RKO (cell line): ENCODE measurements at places on chromosomes 2 and 18.

- DNase-seq: no peak
Measured at GRCh38 chr2:28664120-28664842, 87.3 kb upstream of the PPP1CB start.

GRCh38 chr2:36097022-36097421, 258.6 kb upstream of the CRIM1 start:
- DNase-seq: no peak

DNA sequence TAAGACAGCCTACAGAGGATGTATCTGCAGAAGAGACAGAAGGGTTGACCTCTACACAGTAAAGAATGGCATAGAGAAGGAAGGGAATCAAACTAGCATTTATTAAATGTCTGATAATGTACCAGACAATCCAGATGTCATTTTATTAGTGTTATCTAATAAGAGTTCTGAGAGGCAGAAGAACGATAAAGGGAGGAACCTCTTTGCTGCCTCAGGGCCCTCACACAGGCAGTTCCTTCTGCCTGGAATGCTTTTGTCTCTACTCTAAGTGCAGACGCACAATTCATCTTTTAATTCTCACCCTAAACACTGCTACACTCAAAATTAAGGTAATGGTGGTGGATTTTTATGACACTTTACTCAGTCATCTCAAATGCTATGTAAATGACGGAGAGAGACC, 64.5 kb downstream of the LRPPRC start:
- no peak for DNase-seq

DNA sequence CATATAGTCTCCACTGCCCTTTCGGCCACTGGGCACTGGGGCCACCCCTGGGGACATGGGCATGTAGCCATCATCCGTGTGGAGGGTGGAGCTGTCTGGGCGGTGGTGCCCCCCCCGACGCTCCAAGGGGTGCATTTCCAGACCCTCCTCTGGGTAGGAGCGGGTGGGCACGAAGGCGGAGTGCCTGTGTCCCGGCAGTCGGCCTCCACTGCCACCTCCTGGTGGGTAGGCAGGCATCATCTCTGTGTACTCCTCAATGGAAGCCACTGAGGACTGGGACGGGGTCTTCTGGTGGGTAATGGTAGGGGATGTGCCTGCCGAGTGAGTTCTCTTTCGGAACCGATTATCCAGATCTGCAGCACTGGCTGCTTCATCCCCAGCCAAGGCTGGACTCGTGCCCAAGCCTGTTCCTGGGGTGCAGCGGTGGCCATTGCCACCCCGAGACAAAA, 2.8 kb downstream of the IRS1 start:
- DNase-seq: no peak

DNA sequence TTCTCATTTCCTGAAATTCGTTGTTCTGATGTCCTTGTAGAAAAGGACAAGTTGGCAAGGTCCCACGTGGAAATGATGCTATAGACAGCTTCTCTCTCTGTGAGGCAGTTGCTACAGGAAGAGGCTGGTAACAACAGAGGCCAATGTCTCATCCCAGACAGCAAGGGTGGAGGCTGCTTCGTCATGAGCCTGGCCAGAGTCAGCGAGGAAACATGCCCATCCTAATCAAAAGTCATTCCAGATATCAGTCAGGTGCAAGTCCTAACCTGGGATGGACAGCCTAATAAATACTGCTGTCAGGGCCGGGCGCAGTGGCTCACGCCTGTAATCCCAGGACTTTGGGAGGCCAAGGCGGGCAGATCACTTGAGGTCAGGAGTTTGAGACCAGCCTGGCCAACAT, 6.4 kb upstream of the SMAD7 start:
- DNase-seq: no peak

- no peak for DNase-seq
Measured at GRCh38 chr18:38464024-38464423, 898.4 kb upstream of the CELF4 start.

DNA sequence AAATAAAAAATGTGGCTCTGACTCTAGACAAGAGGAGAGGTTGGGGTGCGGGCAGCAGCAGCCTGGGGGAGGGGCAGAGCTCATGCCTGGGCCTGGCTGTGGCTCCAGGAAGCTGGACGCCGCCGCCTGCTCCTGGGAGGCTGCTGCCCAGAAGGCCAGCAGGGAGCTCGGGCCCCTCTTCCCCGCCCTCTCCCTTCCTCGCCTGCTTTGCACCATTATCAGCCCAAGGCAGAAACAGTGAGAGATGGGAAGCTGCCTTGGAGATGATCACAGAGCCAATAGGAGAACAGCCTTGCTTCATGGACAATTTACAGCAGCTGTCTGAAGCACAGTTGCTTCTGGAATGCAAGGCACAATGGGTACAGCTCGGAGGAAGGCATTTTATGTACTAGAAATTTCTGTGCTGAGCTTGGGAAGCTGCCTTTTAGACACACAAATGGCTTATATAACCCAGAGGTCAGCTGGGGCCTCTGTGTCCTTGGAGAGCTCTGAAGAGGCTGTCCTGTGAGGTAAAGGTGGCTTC, 55.3 kb upstream of the AFF3 start:
- DNase-seq: no peak

- DNase-seq: no peak
Measured at GRCh38 chr2:179512281-179513035, 247.8 kb upstream of the SESTD1 start.

DNA sequence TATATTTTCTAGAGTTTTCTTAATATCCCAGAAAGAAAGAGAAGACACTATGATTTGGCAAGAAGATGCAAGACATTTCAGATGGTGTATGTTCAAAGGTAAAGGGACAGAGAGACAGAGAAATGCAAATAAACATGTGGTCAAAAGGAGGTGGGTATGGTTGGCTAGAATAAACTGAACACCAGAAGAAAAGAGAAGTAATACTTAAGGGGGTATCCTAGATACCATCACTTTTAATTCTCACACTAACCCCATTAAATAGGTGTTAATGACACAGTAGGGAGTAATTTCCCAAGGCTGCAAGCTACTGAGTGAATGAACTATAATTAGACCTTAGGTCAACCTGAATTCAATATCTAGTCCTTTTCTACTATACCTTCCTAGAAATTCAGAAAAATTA, 111.2 kb upstream of the CD226 start:
- DNase-seq: no peak

GRCh38 chr18:78364388-78364960, 615.1 kb upstream of the SALL3 start:
- DNase-seq: no peak

DNA sequence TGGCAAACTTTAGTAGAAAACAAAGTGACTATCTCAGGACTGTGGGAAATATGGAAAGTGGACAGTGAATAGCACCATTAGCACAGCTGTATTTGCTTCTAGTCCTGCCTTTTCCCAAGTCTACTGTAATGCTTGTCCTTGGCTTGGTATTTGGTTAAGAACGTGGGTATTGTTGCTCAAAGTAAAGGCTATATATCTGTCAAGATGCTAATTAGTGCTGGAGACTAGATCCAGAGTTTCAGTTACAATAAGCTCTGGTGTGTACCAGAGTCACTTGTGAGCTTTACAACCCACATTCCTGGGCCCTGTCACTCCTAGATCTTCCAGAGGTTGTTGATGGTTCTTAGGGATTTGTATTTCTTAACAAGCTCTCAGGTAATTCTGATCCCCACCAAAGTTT, 313.6 kb downstream of the SLC8A1 start:
- DNase-seq: no peak

DNA sequence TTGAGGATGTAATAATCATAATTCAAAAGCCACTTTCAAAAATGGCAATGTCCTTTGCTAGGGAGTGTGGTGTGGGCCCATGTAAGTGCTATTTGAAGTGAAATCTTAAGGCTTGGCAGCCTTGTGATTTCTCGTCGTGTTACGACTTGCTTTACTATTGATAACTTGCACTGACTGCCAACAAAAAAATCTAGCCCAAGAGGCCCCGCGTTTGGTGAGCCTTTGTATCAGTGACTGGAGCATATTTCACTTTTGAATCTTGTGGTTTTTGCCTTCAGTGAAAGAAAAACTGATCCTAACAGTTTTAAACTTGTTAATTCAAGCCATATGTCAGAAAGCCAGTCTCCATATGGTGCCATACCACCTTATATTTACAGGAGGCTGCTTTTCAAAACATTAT, 248.0 kb downstream of the TMEM182 start:
- no peak for DNase-seq

DNA sequence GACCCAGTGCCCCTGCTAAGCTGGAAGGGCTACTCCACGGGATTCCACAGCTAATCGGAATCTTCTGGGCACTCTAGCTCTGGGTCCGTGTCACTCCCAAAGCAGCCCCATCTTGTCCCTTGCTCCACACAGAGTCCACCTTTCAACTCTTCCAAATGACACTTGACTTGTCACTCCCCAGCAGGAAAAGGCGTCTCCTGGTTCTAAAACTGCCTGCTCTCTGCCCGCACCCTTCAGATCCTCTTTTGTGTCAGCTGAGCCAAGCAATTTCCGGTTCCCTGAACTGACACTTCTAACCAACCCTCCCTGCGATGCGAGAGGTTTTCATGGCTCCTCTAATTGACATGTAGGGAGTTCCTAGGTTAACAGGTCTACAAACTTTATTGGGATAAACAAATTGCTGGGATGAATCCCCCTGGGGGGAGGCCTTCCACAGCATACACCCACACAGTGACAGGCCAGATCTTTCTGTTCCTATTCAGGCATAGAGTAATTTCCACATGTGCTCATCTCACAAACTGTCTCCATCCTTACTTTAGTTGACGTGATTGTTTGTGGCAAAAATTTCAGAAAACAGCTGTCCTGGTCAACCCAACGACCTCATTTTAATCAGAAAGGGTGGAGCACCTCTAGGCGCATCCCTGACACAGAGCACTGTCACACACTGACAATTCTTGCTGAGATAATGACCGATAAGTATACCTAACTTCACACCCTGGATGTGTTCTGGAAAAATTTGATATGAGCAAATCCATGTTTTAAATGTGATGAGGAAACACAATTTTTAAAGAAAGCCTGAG, 104.9 kb downstream of the RBMS1 start:
- DNase-seq: no peak

DNA sequence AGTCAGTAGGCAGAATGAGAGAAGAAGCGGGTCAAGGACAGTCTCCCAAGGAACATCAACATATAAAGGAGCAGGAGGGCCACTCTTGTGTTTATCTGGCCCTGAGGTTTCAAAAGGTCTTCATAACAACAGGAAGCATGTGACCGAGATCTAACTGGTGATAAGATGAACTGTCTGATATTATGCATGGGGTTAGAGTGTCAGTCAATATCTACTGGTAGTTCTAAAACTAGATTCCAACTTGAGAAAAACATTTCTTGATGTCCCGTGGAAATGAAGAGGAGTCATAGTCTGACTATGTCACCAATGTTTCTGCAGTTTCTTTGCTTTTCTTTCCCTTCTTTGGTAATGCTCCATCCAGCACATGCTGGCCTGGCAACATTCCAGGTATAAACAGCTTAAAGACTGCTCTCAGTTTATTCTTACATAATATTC, 77.5 kb upstream of the ITPRID2 start:
- DNase-seq: no peak

DNA sequence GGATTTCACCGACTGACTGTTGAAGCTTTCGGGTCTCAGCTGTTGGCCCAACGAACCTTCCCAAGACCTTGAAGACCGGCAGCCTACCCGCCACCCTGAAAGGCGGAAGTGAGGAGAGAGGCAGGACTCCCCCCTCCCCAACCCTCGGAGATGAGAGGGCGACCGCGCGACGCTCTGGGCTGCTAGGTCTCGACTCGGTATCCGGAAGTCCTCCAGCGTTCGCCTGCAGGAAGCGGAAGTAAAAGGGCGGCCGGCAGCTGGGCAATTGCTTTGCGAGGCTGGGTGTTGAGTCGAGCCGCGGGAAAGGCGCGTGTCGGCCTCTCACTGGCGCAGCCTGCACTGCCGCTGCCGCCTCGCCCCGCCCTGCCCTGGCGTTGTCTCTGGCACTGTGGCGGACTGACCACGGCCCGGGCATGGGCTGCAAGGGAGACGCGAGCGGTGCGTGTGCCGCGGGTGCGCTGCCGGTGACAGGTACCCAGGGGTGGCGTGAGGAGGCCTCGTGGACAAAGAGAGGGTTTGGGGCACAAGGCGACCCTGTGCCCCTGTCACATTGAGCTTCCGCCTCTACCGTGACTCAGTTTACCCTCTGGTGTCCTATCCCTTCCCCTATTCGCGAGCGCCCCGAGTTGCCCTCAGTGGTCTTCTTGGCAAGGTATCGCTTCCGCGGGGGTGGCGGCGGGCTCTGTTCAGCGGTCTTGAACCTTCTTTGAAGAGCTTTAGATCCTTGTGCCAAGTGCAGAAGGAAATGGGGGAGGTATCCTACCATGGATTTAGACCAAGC, at the start of gene UGGT1:
TSS of gene UGGT1 (plus strand) at position 256 of the 781 bp plus-strand sequence. CDS start at position 414, 158 bp downstream.
- peak; percentile 97 for DNase-seq

DNA sequence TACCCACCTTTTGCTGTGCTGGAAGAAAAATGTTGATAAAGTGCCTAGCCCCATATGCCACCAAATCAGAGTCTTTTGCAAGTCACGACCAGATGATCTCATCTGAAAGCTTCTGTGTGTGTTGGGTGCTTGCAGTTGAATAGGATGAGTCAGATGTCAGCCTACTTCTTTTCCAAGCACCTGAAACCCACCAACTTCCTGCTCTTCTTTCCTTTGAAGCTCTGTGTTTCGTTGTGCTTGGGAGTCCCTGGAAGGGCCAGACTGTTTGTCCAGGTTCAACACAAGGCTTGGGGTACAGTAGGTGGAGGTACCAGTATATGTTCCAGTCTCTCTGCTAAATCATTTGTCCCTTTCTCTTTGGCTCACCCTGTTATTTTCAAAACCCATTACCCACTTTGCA, 36.8 kb upstream of the LCLAT1 start:
- DNase-seq: peak; percentile 60

DNA sequence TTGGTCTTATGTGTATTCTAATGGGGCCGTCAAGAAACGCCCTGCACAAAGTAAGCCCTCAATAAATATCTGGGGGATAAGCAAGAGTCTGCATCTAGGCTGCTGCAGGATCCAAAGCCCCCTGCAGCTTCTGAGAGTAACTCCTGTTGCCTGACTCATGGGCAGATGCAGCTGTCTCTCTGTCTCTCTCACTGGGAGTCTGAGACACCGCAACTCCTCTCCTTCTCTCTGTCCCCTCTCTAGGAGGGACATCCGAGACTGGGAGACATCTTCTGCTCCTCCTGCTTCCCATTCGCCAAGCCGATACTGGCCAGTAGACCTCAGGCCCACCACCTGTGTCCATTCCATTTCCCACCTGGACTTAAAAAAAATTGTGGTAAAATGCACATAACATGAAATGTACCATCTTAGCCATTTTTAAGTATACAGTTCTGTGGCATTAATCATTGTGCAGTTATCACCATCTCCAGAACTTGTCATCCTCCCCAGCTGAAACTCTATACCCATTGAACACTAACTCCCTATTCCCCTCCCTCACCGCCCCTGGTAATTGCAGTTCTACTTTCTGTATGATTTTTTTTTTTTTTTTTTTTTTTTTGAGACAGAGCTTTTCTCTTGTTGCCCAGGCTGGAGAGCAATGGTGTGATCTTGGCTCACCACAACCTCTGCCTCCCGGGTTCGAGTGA, 20.1 kb downstream of the DYSF start:
- no peak for DNase-seq

- DNase-seq: no peak
Measured at GRCh38 chr2:70368545-70368944, 66.7 kb upstream of the FAM136A start.

DNA sequence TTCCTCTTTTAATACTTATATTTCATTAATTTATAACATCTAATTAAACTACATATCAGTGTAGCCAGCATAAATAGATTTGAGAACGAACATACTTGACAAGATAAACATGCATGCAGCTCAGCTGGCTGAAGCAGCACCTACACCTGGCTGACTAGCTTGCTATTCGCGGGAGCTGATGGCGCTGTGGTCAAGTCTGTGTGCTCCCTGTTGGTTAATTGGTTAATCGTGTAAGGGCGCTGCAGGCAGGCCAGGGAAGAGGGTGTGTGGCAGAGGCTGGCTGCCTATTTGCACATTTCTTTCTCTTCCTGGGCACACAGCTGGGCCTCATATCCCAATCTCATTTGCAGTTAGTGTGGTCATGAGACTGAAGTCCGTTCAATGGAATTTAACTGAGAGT, 14.5 kb upstream of the VWA3B start:
- DNase-seq: no peak
